Memory B cell (primary cell): ENCODE measurements at places on chromosomes 5 and 9.

DNA sequence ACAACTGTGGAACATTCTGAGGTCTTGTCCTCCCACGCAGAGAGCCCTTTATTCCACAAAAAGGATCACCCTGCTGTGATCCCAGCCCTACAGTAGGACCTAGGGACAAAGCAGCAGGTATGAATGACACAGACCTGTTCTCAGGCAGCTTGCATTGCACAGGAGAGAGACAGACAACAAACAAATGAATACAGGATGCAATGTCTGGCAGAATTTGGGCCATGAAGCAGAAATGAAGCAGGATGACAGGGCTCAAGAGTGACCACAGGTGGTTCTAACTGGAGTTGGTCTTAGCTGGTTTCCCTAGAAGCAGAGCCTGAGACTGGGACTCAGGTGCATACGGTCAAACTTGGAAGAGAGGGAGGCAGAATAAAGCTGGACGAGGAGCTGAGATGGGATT, 388.8 kb downstream of the CDK5RAP2 start:
- DNase-seq: no peak

GRCh38 chr5:130324953-130325671, 420.8 kb downstream of the CHSY3 start:
- no peak for DNase-seq

GRCh38 chr9:89400403-89401116, 82.3 kb downstream of the SECISBP2 start:
- peak; percentile 38 for DNase-seq

GRCh38 chr5:53890490-53890889, 330.1 kb downstream of the NDUFS4 start:
- DNase-seq: no peak

GRCh38 chr9:12735665-12736064, 39.2 kb upstream of the LURAP1L start:
- DNase-seq: no peak

DNA sequence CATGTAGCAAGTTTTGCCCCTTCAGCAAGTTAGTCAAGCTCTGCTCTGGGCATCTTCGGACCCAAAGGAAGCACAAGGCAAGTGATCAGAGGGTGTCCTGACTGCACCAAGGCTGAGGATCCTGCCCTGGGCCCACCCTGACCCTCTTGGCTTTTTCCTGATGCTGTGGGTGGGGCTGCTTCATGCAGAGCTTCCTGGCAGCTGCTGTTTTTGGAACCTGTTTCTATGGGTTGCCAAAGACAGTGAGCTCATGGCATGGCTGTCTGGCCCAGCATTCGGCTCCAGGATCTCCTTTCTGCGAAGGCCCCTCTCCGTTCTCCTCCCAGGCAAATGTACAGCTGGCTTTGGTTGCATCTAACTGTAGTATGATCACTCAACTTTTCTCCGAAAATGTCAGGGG, 497.9 kb downstream of the ARHGEF28 start:
- no peak for DNase-seq

GRCh38 chr9:613771-614347, 227.6 kb upstream of the DMRT1 start:
- DNase-seq: peak; percentile 10

GRCh38 chr5:157463621-157464518, 3.9 kb downstream of the NIPAL4 start:
- DNase-seq: no peak

- DNase-seq: no peak
Observed at GRCh38 chr5:43926923-43927322, 323.9 kb downstream of the NNT start.

DNA sequence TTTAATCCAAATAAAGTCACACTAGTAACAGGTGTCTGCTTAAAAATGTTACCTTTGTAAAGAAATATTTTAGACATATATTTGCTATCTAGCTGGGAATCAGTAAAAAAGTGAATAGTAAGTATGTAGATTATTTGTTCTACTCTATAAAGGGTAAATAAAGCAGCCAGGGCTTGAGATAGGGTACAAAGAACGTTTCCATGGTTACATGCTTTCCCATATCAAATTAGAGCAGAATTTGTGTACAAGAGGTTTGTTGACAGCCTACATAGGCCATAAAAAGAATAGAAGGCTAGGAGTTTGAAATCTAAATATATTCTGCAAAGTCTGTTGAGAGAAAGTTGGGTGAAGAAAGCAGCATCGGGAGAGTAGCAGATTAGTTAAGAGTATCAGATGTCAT, 160.9 kb upstream of the POU5F2 start:
- DNase-seq: no peak

- no peak for DNase-seq
Observed at GRCh38 chr5:161165998-161166660, 314.1 kb upstream of the ATP10B start.

DNA sequence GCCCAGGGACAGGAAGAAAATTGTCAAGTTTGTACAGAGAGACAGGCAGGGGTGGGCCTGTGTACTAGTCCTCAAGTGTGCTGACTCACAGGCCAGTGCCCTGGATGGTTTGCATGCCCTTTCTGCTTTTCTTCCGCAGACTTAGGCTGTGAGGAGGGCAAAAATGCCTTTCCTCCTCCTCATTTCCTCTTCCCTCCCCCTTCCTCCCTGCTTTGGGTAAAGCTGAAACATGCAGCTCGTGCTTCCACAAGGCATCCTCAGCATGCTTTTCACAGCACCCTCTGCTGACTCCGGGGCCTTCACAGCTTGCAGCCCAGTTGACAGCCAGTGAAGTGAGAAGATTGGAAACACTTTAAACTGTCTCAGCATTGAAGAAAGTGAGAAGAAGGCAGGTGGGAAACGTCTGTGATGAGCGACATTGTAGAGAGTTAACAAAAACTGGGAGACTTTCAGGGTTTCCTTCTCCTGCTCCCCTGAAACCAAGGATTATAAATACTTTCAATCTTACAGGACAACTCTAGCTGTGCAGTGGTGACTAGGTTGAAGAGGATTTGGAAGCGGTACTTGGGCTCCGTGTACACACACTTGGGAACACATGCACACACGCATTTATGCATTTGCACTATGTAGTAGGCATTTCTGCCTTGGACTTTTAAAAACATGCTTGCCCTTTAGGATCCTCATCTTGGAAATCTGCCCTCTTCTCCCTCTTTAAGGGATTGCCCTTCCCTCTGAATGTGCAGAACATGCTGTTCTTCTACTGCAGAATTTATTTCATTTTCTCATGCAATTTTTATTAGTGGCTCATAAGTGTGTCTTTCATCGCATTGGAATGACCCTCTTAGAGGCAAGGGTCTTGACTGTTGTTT, 138.8 kb downstream of the GRIA1 start:
- DNase-seq: no peak

DNA sequence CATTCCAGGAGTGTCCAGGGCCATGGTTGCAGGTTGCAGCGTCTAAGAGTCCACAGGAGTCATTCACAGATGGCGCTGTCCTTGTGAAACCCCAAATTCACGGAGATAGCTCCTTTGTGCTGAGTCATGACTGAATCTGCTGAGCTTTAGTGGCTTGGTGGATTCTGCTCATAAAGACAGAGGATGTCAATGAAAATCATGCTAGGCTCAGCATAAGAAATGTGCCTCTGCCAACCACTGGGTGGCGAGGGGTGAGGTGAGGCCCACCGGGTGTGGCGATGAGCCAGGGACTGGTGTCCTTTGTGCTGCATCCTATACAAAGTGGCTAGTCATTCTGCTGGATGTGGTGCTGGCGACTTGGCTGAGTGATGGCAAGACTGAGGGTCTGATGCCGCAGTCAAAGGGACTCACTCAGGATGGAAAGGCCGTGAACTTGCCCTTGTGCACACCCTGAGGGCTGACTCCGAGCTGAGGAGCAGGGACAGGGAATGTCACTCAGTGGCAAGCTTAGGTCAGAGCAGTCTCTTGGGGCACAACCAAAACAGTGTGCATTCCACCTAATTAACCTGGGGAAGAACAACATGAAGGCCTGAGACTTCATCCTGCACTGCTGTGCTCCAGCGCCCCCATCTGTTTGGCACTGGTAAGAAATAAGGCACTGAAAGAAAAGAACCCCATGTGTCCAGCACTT, 71.5 kb downstream of the DAP start:
- DNase-seq: no peak

GRCh38 chr5:96331210-96331609, 101.8 kb downstream of the PCSK1 start:
- no peak for DNase-seq

DNA sequence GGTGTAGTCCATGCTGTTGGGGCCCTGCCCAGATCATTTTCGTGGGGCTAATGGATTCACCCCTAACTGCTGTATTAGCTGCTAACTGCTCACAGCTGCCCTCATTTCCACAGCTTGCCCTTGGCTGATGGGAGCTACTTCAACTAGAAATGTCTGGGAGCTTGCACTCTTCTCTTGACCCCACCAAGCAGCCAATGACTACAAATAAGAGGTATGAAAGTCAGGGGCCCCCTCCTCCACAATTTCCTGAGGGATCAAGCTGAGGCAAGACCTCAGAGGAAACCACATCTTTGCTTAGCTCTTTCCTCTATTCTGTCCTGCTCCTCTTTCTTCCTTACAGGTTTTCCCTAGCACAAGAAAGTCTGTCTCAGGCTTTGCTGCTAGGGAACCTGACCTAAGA, 397.5 kb downstream of the MLLT3 start:
- DNase-seq: no peak

GRCh38 chr5:177445052-177445916, 1.3 kb upstream of the PRR7 start:
- DNase-seq: no peak

DNA sequence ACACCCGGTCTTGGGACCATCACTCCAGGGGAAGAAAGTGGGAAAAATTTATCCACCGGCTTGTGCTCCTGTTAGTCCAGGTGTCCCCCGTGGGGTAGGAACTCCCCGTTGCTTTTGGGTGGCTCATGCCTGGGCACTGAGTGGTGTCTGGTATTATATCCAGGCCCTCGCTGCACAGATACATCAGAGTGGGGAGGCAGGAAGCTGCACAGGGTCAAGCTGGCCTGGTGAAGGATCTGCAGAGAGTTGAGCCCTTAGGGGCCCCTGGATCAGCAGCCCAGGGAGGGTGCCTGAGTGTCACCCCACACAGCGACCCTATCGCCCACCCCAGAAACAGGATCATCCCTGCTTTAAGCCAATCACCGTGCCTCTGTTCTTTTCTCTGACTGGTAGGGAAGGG, 24.4 kb upstream of the COL5A1 start:
- no peak for DNase-seq

- no peak for DNase-seq
Observed at GRCh38 chr5:608429-609370, 3.4 kb upstream of the CEP72 start.

- no peak for DNase-seq
Observed at GRCh38 chr9:101586651-101587050, 8.1 kb downstream of the PPP3R2 start.

GRCh38 chr5:98397081-98397480, 376.4 kb upstream of the RGMB start:
- no peak for DNase-seq

DNA sequence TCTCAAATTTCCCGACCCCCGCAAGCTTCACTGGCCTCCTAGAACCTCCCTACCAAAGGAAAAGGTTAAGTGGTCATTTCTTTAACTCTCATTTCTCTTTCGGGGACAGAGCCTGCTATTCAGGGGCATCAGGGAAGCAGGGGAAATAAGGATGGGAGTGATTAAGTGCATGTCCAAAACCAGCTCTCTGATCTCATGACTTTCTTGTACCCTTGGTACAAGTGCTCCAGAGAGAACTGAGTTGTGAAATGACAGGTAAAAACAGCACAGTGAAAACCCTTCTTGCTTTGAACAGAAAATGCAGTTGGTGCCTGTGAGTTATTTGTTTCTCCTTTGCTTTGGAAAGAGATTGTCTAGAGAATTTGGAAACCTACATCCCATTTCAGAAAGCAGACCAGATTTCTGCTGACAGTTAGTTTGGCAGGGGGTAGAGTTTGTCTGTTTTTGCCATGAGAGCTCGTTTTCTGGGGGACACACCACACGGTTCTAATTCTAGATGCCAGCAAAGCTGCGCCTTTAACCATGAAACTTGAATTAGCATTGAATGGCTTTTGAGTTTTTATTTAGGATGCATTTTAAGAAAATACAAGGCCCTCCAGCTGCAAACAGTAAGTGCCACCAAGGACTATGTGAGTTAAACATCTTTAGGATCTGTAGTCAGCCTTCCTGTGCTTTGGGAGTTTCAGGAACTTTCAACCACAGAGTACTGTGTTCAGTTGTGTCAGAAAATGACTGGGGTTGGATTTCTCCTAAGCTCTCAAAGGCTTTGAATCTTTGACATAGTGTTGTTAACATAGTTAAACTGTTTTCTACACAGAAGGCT, 161.7 kb upstream of the LHFPL2 start:
- no peak for DNase-seq
